ENCODE measurements at places on chromosomes 2 and 18.

- DNase-seq = no peak
Observed at GRCh38 chr2:236735825-236736238, 166.2 kb downstream of the ACKR3 start.

GRCh38 chr2:142682528-142682927 lies 194.9 kb upstream of the KYNU start:
- DNase-seq = no peak

GRCh38 chr18:75116809-75117208 lies 92.1 kb downstream of the PTGR3 start:
- DNase-seq = no peak

DNA sequence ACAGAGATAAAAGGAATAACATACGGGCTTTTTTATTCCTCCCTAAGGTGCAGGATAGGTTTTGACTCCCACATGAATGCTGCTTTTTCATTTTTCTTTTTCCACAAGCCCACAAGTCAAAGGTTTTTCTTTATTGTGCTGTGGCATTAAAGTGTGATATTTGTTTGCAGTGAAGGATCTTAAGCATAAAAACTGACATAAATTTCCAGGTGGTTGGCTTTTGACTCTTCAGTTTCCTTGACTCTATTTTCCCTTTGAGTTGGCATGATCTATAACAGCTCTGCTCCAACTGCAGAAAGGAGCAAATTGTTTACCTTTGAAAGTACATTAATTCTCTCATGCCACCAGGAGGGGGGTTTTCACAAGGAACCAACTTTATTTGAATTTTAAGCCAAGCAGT lies 326.2 kb upstream of the FAM98A start:
- DNase-seq = no peak

- DNase-seq = no peak
Observed at GRCh38 chr2:5236249-5236648, 455.9 kb upstream of the SOX11 start.

DNA sequence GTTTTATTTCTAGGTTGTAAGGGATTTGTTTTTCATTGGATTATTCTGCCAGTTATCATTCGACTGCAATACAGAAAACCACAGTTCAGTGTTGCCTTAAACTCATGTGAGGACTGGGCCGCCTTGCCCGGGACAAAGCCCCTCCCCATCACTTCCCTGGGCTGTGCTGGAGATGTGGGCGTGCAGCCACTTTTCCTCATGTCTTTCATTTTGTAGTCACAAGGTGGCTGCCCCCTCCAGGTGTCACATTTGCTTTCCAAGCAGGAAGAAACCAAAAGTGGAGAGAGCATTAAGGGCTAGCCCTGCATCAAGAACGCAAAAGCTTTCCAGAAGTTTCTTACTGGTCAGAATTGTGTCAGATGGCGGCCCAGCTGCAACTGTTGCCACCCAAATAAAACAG lies 492.5 kb upstream of the ID2 start:
- DNase-seq = no peak

GRCh38 chr18:58401191-58401590 lies 227.7 kb downstream of the ALPK2 start:
- no peak for DNase-seq

All from activated naive CD4-positive, alpha-beta T cell (primary cell).